ENCODE measurements at places on chromosomes 1 and 21.
A peak's percentile ranks its signal among the peaks of the same experiment; 100 is the strongest.

GRCh38 chr1:150748878-150749719, 16.5 kb downstream of the CTSS start:
- no peak for DNase-seq

- DNase-seq, result no peak
Observed at GRCh38 chr1:41280202-41281032, 38.3 kb upstream of the SCMH1 start.

GRCh38 chr1:173669491-173669941, at the start of gene ANKRD45:
ANKRD45 (minus strand) TSS chr1:173669851; CDS start chr1:173659418, 10,433 bp downstream.
- peak; percentile 49 for DNase-seq

- no peak for DNase-seq
Observed at GRCh38 chr1:153578936-153579335, 13.3 kb upstream of the S100A2 start.

DNA sequence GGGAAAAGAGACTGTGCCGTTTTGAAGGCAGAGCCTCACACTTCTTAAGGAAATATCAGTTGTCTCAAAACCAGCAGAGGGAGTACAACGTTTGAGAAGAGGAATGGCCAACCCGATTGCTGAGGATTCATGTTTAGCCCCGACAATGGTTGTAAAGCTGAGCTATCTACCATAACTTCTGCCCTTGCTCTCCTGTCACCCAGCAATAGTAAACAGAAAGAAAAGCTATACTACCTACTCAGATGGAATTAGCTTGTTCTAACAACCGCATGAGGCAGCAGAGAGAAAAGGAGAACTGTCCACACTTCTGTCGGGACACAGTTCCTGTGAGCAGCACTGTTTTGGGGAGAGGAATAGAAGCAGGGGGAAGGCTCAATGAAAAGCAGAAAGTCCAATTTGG, 91.2 kb downstream of the SLC45A1 start:
- DNase-seq, result peak; percentile 10

DNA sequence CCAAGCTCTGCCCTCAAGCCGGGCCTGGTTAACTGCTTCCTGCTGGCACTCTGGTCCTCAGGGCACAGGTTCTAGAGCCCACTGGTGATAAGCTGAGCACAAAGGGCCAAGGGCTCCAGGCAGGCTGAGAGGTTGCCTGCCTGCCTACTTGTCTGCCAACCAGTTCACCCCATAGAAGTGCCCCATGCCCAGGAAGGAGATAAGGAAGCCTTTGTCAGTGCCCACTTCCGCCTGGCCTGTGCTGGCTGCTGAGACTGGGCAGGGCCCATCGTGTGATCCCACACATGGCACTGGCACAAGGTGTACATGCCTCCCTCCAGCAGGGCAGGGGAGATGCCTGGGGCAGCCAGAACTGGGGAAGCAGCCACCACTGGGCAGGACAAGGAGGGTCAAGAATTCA, 24.1 kb downstream of the SLC9A1 start:
- DNase-seq, result no peak

DNA sequence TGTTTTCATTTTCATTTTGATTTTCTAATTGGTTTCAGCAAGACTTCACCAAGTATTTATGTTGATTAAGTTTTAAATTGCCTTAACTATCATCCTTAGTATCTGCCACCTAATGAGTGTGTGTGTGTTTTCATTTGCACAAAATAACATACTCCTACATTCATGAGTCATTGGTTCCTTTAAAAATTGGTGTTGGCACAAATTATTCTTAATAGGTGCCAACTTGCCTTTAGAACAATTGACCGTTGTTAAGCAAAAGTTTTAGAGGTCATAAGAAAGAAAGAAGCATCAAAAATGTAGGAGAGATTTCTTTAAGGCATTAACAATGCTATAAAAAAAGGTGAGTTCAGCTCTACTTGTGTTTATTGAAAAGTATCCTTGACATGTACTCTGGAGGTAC, 77.5 kb downstream of the FNBP1L start:
- no peak for DNase-seq

DNA sequence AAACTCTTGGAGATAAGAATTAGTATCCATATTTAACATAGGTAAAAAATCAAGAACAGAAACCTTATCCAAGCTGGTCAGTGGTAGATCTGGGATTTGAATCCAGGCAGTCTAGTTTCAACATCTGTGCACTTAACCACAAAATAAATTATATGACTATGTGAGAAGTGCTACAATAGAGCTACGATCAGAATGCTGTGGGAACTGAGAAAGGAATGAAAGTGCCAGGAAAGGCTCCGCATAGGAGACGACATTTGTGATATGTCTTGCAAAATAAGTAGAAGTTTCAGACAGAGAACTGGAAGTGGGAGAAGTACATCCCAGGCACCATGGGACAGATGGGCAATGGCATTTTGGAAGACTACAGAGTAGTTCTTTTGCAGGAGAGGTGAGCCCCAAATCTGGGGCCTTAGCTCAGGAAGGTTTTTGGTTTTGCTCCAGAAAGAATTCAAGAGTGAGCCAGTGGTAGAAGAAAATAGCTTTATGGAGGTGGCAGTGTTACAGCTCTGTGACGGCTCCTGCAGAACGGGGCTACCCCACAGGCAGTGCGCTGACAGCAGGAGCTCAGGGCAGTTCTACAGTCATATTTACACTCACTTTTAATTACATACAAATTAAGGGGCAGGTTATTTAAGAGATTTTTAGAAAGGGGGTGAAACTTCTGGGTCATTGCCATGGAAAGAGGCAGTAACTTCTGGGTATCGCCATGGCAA, 25.5 kb upstream of the GJA5 start:
- no peak for DNase-seq

DNA sequence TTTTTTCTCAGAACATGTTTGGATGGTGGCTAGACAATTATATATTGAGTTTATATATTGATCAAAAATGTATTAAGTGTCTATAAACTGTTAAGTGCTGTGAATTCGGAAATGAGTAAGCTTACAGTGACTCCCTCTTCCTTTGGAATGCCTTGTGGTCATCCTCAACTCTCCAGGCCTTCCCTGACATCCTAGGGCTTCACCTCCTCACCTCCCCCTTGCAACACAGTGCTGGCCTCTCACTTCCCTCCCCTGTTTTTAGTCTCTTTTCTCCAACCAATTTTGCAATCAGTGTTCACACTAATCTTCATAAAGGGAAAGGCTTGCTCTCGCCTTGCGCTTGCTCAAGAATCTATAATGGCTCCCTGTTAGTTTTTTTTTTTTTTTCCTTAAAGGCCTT, 95.1 kb upstream of the C1orf21 start:
- no peak for DNase-seq

- no peak for DNase-seq
Observed at GRCh38 chr1:180244840-180245239, 14.8 kb downstream of the LHX4 start.

DNA sequence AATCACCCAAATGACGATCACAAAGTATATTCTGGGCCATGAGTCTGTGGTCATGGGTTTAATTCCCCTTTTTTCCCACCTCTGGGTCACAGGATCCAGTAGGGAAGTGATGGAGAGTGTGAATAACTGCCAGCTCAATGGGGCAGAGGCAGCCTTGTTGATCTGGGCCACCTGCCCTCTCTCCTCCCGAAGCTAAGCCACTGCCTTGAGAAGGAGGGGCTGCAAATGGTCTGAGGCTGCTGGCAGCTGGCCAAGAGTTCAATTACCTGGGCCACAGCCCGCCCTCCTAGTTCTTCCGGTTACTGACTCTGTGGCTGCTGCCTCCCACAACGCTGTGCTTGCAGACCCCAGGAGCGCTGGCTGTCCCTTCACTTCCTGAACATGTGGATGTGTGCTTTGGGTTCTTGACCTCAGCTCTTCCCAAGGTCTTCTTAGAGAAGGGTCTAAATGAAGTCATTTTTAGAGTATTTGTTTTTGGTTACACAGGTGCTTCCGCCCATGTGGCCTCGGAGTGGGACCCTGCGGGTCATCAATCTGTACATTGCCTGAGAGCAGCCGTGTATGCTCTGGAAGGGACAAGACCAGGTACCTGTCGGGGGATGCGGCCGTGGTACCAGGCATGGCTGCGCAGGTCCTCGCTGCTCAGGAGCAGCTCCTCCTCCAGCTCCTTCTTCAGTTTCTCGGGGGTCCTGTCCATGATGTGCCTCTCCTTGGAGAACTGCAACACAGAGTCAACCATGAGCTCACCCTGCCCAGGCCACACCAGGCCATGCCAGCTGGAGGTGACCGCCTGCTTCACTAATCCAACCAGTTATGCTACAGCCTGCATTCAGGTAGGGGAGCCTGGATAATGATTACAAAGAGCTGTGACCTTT, 89.7 kb downstream of the BCAR3 start:
- DNase-seq, result no peak
